ENCODE measurements at places on chromosomes 3 and 15.

DNA sequence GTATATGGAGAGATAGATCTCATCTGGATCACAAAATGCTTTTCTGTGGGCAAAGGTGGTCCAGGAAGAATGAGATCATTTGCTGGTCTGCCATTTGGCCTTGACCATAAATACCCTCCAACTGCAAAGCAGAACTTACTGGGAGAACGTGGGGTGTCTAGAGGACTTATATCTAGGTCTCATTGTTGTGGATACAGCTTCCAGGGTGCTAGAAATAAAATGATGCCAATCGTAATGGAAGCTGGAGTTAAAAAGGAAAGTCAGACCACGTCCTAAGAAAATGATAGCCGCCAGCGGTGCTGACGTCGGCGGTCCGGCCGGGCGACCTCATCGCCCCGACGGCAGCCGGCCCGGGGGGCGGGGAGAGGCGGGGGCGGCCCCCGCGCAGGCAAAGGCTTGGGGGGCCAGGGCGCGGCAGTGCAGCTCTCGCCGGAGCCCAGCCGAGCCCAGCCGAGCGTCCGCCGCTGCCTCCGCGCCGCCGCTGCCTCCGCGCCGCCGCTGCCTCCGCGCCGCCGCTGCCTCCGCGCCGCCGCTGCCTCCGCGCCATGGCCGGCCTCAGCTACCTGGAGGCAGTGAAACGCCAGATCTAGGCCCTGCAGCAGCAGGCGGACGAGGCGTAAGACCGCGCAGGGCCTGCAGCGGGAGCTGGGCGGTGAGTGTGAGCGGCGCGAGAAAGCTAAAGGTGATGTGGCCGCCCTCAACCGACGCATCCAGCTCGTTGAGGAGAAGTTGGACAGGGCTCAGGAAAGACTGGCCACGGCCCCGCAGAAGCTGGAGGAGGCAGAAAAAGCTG lies 89.5 kb downstream of the EOMES start:
- DNase-seq = no peak

GRCh38 chr3:79405183-79405582 lies 362.6 kb downstream of the ROBO1 start:
- DNase-seq = no peak

GRCh38 chr3:42134867-42135464 lies 43.8 kb downstream of the TRAK1 start:
- no peak for DNase-seq

GRCh38 chr15:42171122-42171521 lies 14.7 kb upstream of the PLA2G4F start:
- no peak for DNase-seq

GRCh38 chr3:172379372-172379771 lies 68.9 kb downstream of the GHSR start:
- no peak for DNase-seq

Data from brain pericyte (primary cell).